ENCODE measurements at places on chromosomes 2 and 18.
A peak's percentile ranks its signal among the peaks of the same experiment; 100 is the strongest.

- DNase-seq = no peak
Measured at GRCh38 chr2:128984081-128984480, 665.4 kb upstream of the HS6ST1 start.

DNA sequence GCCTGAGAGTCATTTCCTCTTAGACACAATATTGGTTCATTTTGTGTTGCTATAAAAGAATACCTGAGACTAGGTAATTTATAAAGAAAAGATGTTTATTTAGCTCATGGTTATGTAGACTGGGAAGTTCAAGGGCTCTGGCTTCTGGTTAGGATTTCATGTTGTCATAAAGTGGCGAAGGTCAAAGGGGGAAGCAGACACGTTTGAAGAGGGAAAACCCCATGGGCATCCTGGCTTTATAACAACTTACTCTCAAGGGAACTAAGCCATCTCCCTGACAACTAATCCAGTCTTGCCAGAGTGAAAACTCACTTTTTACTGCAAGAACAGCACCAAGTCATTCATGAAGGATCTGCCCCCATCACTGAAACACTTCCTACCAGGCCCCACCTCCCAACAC lies 89.7 kb upstream of the RNF152 start:
- DNase-seq = no peak

- no peak for DNase-seq
Measured at GRCh38 chr2:158131919-158132566, 30.4 kb downstream of the UPP2 start.

GRCh38 chr2:200130762-200131166 lies 175.4 kb downstream of the MAIP1 start:
- DNase-seq = no peak

DNA sequence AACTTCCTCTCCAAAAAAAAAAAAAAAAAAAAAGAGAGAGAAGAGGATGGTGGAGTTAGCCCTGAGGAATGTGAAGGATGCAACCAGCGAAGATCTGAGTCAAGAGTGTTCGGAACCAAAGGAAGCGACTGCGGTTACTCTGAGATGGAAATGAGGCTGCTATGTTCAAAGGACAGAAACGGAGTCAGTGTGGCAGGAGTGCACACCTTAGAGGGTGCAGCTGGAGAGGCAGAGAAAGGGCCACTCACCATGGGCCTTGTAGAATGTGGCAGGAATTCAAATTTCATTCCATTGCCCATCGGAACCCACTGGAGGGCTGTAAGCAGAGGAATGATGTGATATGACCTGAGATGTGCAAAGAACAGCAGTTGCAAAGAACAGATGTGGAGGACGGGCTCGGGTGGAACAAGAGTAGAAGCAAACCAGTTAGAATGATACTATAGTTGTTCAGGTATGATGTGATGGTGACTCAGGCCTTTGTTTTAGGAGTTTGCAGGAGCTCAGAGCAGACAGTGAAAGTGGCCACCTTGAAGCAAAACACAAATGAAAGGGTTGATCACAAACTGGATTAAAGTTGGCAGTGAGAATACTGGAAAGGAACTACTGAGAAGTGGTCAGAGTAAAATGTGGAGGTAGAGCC lies 22.6 kb downstream of the ITGA6 start:
- DNase-seq = no peak

GRCh38 chr2:29159125-29159524 lies 43.9 kb downstream of the CLIP4 start:
- DNase-seq = no peak

DNA sequence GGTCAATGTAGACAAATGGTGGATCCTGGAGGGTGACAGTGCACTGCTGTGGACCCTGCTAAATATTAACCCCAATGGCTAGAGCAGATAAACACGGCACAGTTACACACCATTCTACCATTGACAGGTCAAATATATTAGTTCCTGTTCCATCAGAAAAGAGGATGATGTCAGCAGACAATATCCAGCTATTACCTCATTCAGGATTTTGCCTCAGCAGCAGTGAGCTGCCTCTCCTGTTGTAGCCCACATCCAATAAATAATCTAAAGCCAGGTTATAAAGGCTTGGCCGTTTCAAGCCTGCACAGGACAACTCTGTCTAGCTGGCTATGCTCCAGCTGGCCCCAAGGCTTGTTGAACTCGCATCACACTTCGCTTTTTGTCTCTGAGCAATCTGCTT lies 31.6 kb upstream of the NETO1 start:
- no peak for DNase-seq

DNA sequence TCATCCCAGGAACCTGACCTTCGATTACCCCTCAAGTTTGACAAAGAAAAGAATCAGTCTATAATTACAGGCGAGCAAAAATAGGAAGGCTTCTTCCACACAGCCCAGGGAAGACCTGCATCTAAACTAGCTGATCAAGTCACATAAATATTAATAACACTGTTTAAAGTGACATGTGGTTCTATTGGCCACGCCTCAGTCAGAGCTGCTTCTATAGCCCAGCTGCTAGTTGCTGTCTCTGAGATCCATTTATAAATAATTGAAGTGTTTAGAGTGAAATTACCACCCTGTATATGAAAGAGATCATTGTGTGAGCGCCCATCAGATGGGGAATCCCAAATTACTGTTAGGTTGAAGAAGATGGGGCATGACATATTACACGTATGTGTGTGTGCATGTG lies 426.0 kb downstream of the CDH2 start:
- no peak for DNase-seq

GRCh38 chr2:72923833-72924352 lies 6.6 kb downstream of the EMX1 start:
- DNase-seq = no peak

DNA sequence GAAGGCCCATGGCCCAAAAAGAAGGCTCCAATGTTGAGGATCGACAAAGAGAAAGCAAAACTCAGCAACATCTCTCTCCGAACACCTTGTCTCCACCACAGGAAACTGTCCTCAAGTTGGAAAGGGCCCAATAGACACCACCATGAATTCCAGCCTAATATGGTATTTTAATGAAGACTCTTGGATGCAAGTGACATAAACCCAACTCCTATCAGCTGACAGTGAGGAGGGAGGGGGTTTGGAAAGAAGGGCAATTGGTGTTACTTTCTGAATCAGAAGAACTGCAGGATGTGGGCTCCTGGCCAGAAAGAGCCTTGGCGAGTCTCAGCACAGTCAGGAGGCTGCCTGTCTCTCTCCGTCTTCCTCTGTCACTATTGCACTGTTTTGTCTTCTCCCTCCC lies 40.3 kb upstream of the SIGLEC15 start:
- no peak for DNase-seq

DNA sequence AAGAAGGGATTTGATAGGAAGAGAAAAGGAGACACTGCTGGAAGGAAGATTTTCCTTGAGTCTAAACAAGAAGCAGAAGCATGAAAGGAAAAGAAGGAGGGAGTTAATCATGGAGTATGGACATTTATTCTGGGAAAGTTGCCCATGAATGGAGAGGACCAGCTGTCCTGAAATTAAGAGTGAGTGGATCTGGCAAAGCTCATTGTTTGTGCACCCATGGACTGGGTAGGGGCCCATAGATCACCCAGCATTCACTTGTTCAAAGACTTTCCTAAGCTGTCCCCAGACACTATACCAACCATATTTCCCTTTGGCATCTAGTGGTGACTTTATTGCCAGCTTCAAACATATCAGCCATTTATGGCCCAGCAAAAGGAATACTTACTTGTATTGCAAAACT lies 422.7 kb downstream of the FBXO15 start:
- no peak for DNase-seq

DNA sequence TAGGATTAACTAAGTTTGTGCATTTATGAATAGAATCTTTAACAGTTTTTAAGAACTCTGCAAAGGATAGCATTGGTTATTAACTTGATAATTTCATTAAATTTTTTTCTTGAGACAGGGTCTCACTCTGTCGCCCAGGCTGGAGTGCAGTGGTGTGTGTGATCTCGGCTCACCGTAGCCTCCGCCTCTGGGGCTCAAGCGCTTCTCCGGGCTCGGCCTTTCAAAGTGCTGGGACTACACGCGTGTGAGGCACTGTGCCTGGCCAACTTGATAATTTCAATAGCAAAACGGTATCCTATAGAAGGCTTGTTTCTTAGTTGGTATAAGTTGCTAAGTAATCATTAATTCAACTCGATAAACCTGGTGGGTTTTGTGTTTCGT lies 38.0 kb downstream of the ADNP2 start:
- no peak for DNase-seq

GRCh38 chr2:61995515-61995914 lies 90.0 kb downstream of the COMMD1 start:
- DNase-seq = no peak

DNA sequence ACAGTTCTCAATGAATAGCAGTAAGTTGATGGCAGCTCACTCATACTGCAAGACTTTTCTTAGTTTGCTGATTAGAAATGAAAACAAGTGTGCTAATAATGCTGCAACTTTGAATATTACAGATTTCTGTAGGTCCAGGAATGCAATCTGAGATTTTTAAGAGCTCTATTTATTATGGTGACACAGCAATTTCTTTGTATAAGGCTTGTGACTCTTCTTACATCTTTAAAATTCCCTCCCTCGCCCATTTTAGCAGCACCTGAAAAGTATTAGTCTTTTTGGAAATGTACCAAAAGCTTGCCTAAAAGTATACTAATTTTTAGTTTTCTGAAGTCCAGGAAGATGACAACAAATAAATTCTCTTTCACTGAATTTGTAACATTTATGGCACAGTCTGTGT lies 4.4 kb upstream of the HTR2B start:
- DNase-seq = no peak

DNA sequence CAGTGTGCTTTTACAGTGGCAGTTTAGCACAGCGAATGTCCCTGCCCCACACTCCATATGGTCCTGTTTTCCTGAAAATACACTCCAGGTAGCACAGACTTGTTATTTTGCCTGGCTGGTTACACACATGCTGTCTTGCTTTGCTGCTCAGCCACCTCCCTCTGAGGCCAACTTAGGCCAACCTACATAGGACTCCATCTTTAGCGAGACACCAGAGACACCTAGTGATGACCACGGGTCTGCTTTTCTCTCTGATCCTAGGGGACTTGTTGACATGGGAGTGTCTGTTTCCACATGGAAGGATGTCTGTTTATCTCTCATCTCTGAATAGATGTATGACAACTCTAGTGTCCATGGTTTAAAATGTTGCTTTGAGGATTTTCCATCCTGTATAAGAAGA lies 43.3 kb downstream of the PLEKHB2 start:
- DNase-seq = no peak

GRCh38 chr2:15766303-15766861 lies 174.0 kb upstream of the MYCN start:
- no peak for DNase-seq

DNA sequence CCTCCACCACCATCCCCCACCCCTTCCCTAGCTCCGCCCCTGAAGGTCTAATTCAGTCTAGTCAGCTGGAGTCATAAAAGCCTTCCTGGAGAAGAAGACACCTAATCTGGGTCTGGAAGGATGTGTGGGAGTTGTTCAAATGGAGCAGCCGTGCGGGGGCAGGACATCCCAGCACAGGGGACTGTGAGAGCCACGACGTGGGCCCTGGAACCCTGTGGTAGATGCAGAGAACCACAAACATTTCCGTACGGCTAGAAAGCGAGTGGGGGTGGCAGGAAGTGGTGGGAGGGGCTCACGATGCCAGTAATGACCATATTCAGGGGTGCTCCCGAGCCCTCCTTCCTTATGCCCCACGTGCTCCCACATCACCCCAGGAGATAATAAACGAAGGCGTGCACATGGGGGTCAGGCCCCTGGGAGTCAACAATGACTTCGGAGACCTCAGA lies 20.9 kb upstream of the COL6A3 start:
- DNase-seq = peak; percentile 33

DNA sequence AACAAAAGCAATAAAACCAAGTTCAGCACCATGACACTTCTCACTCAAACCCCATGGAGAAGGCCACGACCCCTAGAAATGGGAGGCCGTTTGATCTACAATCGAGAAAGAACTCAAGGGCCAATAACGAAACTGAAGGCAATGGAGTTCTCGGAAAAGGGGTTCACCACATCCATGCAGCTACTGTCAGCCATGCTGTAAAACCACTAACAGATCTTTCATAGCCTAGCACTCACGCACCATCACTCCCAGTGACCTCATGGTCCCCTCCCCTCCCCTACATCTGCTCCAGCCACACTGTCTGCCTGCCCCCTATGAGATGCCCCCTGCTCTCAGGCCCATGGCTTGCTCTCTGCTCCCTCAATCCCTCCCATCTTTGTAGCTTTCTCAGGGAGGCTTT lies 135.3 kb downstream of the TMEM163 start:
- no peak for DNase-seq

GRCh38 chr18:70455731-70456130 lies 166.9 kb downstream of the SOCS6 start:
- DNase-seq = no peak

GRCh38 chr2:233917116-233917515 lies at the start of gene TRPM8:
Gene TRPM8, plus strand, starts transcription at chr2:233917373. Its CDS starts 9,165 bp downstream, at chr2:233926538.
- no peak for DNase-seq

DNA sequence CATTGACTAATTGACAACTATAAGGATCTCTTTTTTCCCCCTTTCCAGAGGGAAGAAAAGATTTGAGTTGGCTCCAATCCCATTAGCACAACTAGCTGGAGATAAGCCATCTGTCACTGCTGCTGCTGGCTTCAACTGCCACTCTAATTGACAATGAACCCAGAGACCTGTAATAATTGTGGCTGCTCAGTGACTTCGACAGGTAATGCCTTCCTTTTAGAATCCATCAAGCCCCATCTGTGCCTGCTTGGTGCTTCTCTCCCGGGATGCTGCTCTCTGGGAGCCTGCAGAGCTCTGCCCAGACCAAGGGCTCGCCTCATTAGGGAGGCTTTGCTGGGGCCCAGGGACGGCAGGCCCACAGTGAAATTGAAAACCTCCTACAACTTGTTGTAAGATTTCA lies 376.7 kb upstream of the SOX11 start:
- no peak for DNase-seq

DNA sequence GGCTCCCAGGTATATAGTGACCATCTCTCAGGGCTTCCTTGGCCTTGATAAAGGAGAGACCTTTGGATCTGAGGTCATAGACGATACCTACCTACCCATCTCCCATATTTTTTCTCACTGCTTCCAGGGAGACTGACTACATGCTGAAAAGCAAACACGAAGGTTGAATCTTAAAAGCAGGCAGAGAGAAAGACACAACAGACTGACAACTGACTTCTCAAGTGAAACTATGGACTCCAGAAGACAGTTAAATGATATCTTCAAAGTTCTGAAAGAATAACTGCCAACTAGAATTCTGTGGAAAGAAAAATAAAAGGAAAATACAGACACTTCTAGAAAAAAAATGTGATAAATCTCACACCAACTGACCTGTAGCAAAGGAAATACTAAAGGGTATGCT lies 76.5 kb upstream of the HAAO start:
- DNase-seq = no peak

DNA sequence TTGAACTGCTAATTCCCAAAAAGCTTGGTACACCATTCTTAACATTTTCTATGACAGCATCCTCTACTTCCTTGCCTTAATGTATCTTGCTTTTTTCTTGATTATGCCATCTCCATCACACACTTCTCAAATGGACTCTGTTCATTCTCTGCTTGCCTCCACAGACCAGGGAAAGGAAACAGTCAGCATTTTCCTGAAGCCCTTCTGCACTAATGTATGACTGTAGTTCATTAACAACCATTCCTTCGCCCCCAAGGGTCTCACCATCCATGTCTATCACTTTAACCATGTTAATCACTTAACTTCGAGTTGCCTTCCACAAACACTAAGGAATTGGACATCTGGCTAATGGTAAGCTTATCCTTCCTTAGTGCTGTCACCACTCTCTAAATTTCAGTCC lies 54.8 kb downstream of the COBLL1 start:
- no peak for DNase-seq

Measured in activated T-helper 1 cell treated with anti-CD3 and anti-CD28 coated beads, Interleukin-2, amount 50 U/mL, for 16 hours (primary cell).